ENCODE measurements at places on chromosomes 16 and 17.

DNA sequence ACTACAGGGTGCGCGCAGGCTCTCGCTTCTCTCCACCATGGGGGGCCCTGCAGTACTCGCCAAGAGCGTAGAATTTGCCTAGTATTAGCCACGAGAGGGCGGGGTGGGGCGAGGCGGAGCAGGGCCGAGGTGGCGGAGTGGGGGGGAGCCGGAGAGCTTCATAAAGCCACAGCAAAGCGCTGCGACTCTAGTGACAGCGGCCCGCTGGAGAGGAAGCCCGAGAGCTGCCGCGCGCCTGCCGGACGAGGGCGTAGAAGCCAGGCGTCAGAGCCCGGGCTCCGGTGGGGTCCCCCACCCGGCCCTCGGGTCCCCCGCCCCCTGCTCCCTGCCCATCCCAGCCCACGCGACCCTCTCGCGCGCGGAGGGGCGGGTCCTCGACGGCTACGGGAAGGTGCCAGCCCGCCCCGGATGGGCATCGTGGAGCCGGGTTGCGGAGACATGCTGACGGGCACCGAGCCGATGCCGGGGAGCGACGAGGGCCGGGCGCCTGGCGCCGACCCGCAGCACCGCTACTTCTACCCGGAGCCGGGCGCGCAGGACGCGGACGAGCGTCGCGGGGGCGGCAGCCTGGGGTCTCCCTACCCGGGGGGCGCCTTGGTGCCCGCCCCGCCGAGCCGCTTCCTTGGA lies at the start of gene TBX21:
Gene TBX21 (plus strand): TSS at position 190 of the 627 bp plus-strand sequence. CDS start 219 bp downstream, at position 409.
- peak; percentile 91 for DNase-seq

GRCh38 chr16:67190041-67190440 lies at the start of gene EXOC3L1:
TSS of gene EXOC3L1 (minus strand) at chr16:67190136. CDS start at chr16:67189676, 460 bp downstream.
- no peak for DNase-seq

DNA sequence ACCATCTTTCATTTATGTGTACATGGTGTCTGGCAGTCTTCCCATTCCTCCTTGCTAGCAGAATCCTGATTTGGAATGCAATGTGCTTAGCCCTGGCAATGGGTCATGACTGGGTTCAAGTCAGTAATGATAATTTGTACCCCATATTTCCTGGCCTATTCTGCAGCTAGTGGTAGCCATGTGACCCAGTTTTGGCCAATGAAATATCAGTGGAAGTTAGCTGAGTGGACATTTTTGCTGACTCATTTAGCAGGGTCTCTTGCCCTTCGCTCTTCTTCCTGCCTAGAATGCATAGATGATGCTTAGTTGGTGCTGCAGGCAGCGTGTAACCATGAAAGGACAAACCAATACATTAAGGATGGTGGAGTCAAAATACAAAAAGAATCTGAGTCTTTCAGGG lies 78.8 kb upstream of the AKTIP start:
- DNase-seq: no peak

DNA sequence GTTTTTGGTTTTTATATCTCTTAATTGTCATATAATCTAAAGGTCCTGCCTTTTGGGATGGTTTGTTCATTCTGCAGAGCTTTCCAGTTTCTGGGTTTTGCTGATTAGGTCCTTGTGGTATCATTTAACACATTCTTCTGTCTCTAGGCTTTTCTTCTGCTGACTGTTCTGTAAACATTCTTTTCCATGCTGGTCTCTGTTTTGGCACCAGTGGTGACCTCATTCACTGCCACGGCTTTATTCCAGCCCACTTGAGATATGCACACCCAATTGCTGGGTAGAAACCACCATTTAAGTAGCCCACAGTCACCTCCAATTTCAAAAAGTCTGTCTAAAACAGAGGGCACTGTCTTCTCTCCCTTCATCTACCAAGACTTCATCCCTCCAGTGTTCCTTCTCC lies 31.1 kb upstream of the COX10 start:
- DNase-seq: no peak

DNA sequence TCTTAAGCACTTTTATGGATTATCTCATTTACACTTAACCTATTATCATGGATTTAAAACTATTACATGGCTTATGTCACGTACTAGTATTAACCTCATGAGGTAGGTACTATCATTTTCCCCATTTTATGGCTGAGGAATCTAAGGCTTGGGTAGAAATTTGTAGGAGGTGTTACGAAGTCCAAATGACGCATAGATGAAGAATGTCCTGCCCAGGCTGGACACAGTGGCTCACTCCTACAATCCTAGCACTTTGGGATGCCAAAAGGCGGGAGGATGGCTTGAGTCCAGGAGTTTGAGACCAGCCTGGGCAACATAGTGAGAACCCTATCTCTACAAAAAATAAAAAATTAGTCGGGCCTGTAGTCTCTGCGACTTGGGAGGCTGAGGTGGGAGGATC lies 4.8 kb upstream of the C1QL1 start:
- no peak for DNase-seq
